ENCODE measurements at places on chromosomes 5 and 9.

- no peaks in the 10 kb centered on the region for H3K36me3 ChIP-seq
- H3K4me3 ChIP-seq = no peak overlapping the region
- H3K4me1 ChIP-seq = no peaks in the 10 kb centered on the region
Measured at GRCh38 chr5:141742866-141743851, 61.1 kb upstream of the ARAP3 start.

DNA sequence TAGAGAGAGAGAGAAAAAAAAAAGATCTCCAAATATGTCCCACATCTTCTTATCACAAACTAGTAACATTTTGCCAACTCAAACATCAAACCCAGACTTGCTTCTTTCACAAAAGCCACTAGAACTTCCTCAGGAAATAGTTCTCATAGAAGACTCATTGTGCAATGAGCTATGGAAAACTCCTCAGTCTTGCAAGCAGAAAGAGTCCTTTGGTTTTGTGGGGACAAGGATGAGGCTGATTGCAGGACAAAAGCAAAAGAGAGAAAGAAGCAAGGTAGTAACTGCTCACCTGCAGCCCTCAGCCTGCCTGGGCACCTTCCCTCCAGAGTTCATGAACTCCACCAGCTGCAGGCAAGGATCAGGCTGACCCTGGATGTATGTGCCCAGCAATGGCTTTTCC lies 399.0 kb downstream of the IRX1 start:
- no peak overlapping the region for H3K27ac ChIP-seq
- H3K4me1 ChIP-seq = no peaks in the 10 kb centered on the region
- no peak for DNase-seq
- no peaks in the 10 kb centered on the region for H3K27me3 ChIP-seq
- no peak overlapping the region for H3K4me3 ChIP-seq

DNA sequence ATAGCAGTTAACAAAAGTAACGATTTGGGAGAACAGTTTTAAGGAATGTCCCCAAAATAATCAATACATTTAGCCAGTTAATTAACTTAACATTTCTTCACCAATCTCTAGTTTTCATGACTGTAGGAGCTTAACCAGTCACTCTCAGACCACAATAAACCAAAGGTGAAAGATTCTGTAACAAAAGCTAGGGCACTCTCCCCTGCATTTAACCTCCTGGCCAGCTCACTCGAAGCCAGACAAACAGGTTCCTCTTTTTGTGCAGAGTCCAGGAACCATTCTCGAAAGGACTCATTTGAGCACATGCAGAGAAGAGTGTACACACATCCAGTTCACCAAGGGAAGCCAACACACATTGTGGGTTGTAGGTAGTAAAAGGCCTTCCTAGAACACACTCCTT lies 6.5 kb downstream of the IL7R start:
- H3K4me1 ChIP-seq = no peaks in the 10 kb centered on the region
- no peak for DNase-seq
- no peaks in the 10 kb centered on the region for H3K27me3 ChIP-seq
- no peak overlapping the region for H3K27ac ChIP-seq
- no peak overlapping the region for H3K4me3 ChIP-seq

- DNase-seq = no peak
- H3K4me1 ChIP-seq = no peaks in the 10 kb centered on the region
- no peak overlapping the region for H3K27ac ChIP-seq
Measured at GRCh38 chr5:162067162-162067561, 411 bp upstream of the GABRG2 start.

DNA sequence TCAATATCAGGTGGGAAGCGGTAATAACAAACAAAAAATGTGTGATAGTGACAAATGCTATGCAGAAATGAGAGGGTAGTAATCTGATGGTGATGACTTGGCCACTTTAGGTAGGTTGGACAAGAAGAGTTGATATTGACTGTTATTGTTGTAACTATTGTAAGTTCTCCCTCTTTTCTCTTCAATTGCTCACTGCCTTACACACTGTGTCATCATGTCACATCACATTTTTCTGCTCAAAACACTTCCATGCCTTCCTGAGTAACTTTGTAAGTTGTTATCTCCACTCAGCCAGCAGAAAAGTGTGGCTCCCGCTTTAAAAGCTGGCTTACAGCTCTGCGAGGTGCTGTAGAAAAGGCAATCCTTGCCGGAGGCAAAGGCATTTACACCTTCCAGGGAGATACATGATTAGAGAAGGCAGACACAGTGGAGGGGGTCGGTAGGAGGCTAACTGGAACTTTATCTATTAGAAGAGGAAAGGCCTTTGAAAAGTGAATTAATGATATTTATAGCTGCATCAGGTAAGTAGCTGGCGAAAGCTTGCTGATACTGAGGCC lies 85.2 kb upstream of the CLINT1 start:
- no peaks in the 10 kb centered on the region for H3K36me3 ChIP-seq
- H3K4me1 ChIP-seq = peaks cover 3% of the 10 kb centered on the region
- DNase-seq = no peak
- no peak overlapping the region for H3K4me3 ChIP-seq
- H3K27me3 ChIP-seq = no peaks in the 10 kb centered on the region
- H3K27ac ChIP-seq = no peak overlapping the region

DNA sequence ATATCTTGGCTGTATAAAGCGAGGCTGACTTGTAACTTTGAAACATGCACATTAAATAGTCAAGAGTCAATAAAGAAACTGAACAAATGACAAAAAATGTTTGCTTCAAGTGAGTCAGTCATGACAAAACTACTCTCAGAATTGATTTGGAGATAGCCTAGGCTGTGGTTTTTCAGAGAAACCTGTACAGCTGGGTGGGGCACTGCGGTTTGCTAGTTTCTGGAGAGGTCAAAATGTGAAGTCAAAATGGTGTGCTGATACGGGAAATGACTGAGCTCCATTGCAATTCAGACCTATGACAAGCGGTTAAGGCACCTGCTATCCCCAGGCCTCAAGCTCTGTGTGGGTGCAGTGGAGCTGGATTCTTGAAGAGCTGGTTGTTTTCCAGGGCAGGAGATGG lies 10.3 kb upstream of the CD180 start:
- no peak overlapping the region for H3K27ac ChIP-seq
- peaks cover 5% of the 10 kb centered on the region for H3K4me1 ChIP-seq
- H3K27me3 ChIP-seq = no peaks in the 10 kb centered on the region
- H3K4me3 ChIP-seq = no peak overlapping the region
- no peaks in the 10 kb centered on the region for H3K36me3 ChIP-seq
- peak; percentile 53 for DNase-seq

- H3K4me1 ChIP-seq = peaks cover 74% of the 10 kb centered on the region
- H3K4me3 ChIP-seq = no peak overlapping the region
- H3K27ac ChIP-seq = no peak overlapping the region
- no peak for DNase-seq
- H3K27me3 ChIP-seq = no peaks in the 10 kb centered on the region
- no peaks in the 10 kb centered on the region for H3K36me3 ChIP-seq
Measured at GRCh38 chr5:150613991-150614660, 26.3 kb upstream of the SYNPO start.

- DNase-seq = no peak
- no peaks in the 10 kb centered on the region for H3K36me3 ChIP-seq
- no peaks in the 10 kb centered on the region for H3K27me3 ChIP-seq
- peaks cover 11% of the 10 kb centered on the region for H3K4me1 ChIP-seq
Measured at GRCh38 chr9:96883922-96884321, 29.6 kb upstream of the ZNF782 start.

- no peak overlapping the region for H3K4me3 ChIP-seq
- DNase-seq = no peak
- H3K36me3 ChIP-seq = no peaks in the 10 kb centered on the region
Measured at GRCh38 chr5:5634817-5635216, 212.3 kb downstream of the ICE1 start.

- no peaks in the 10 kb centered on the region for H3K27me3 ChIP-seq
- peaks cover 22% of the 10 kb centered on the region for H3K4me1 ChIP-seq
- H3K27ac ChIP-seq = no peak overlapping the region
- no peaks in the 10 kb centered on the region for H3K36me3 ChIP-seq
Measured at GRCh38 chr5:60651872-60652620, 47.9 kb downstream of the DEPDC1B start.

GRCh38 chr5:32541241-32541640 lies 44.1 kb upstream of the SUB1 start:
- H3K4me3 ChIP-seq = no peak overlapping the region
- 0 out of 2 replicates have a peak, but pooled peaks cover 2% of the 10 kb centered on the region for H3K36me3 ChIP-seq
- H3K27me3 ChIP-seq = no peaks in the 10 kb centered on the region
- peaks cover 24% of the 10 kb centered on the region for H3K4me1 ChIP-seq
- no peak overlapping the region for H3K27ac ChIP-seq

DNA sequence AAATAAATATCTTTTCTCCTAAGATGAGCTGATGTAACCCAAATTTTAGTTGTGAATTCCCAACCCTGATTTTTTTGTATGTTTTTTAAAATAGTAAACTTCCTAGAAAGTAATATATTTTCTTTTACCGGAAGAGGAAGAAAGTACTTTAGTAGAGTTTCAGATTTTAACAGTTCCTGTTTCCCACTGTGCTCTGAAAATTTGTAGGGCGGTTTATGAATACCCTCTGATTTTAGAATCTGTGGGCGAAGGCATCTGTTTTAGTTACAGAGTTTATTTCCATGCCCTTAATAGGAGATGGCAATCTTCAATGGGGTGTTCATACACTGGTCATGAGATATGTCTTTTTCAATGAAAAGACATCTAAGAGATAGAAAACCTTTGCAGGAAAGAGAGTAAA lies 3.7 kb upstream of the HOMER1 start:
- H3K27me3 ChIP-seq = no peaks in the 10 kb centered on the region
- no peak for DNase-seq
- H3K27ac ChIP-seq = no peak overlapping the region
- no peaks in the 10 kb centered on the region for H3K36me3 ChIP-seq
- no peak overlapping the region for H3K4me3 ChIP-seq

DNA sequence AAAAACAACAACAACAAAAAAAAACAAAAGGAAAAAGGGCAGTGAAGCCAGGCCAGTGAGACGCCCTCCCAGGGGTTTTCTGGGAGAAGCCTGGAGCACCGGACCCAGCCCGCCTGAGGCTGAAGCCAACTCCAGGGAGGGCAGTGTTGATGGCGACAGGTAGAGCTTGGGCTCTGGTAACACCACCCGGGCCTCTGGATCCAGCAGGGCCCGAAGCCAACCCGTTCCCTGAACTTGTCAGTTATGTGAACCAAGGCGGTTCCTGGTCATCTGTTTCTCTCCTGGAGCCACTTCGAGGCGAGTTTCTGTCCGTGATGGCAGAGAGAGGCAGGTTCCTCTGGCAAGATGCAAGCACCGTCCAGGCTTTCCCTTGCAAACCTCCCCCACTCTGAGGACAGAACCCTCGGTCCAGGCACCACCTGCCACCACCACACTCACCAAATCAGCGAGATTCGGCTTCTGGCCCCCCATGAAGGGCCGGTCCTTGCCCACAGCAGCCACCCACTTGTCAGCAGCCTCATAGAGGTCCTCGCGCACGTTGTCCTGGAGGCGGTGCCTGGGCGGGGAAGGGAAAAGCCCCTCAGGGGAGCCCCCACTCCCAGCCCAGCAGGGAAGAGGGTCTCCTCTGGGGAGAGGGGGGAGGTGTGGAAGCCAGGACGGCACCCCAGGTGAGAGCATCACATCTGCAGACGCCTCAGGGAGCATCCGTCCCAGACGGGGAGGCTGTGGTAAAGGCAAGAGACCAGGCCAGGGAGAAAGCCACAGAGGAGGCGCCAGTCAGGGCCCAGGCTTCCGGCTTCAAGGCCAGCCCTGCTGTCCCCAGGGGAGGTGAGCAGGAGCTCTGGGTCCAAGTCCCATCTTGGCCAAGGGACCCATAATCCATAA lies 5.4 kb downstream of the PTGES2 start:
- H3K4me3 ChIP-seq = no peak overlapping the region
- H3K27ac ChIP-seq = no peak overlapping the region
- H3K36me3 ChIP-seq = peaks cover 5% of the 10 kb centered on the region
- peaks cover 34% of the 10 kb centered on the region for H3K4me1 ChIP-seq

DNA sequence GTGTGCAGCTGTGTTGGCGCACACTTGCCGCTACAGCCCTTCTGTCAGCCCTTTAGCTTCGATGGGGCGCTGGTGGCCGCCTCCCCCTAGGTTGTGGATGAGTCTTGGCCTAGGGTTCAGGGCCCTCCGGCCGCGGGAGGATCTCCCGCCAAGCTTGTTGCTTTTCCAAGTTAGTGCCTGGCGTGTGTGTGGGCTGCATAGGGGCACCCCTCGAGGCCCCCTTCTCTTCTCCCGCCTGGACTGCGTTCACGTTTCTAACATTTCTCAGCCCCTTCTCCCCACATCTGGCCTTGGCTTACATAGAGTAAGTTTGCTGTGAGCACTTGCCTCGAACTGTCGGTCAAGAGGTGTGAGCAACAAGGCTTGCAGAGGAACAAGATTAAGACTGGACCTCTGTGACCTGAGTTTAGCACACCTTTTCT lies 413 bp upstream of the OXCT1 start:
- no peak for DNase-seq
- H3K27me3 ChIP-seq = peaks cover 8% of the 10 kb centered on the region
- H3K27ac ChIP-seq = no peak overlapping the region
- no peaks in the 10 kb centered on the region for H3K36me3 ChIP-seq
- H3K4me3 ChIP-seq = peak overlapping the region; percentile 68

DNA sequence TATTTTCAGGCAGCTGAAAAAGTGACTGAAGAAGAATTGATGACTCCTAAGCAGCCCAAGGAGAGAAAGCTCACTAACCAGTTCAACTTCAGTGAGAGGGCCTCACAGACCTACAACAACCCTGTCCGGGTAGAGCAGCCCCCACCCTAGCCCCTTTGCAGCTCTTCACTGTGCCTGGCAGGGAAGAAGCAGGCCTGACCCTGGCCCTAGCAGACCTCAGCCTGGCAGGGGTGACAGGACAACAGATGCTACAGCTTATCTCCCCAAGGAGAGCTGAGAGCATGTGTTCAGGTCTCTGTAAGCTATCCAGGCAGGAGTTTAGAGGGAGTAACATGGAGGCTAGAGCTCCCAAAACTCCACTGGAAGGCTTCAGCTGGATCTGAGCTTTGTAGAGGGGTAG lies 31.8 kb downstream of the DNAI1 start:
- peaks cover 7% of the 10 kb centered on the region for H3K27me3 ChIP-seq
- H3K27ac ChIP-seq = no peak overlapping the region
- no peaks in the 10 kb centered on the region for H3K36me3 ChIP-seq
- no peak for DNase-seq
- H3K4me1 ChIP-seq = no peaks in the 10 kb centered on the region
